Suprapubic skin (tissue), 4 donors: ENCODE measurements at places on chromosomes 1 and 21. TPM values are rescaled to one million over a fixed set of nuclear protein-coding genes. Genes with fewer than 3 reads are reported as not detected.

DNA sequence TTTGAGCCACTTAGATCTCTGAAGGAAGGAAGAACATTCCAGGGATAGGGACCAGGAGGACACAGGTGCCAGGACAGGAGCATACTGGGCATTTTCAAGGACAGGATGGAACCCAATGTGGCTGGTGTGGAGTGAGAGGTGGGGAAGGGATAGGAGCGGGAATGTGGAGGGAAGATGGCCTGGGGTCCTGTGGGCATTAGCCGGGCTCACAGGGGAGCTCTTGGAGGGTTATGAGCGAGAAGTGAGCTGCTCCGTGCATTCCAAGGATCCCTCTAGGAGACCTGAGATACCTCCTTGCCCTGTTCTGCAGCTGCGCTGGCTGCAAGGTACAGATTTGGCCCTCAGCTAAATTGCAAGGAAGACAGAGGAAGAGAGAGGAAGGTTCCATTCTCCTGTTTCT is 87.5 kb downstream of the IER5 start:
- no peak overlapping the region for H3K4me3 ChIP-seq
- H3K4me1 ChIP-seq = peaks cover 8% of the 10 kb centered on the region
- no peaks in the 10 kb centered on the region for H3K36me3 ChIP-seq
- H3K27ac ChIP-seq = no peak overlapping the region

DNA sequence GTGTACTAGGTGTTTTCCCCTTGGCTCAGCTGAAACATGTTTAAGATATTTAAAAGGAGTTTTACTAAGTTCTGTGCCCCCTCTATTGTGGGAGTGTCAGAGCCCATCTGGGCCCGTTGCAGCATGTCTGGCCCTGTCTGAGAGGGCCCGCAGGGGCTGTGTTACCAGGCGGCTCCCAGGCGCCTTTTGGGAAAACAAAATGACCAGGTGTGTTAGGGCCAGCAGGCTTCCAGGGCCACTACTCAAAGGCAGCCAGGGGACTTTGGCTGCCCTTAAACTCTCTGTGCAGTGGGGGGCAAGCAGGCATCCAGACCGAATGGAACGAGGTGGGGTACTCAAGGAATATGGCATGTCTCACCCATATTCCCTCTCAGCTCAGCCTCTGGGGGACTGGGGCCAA is 111.7 kb downstream of the KCNN3 start:
- peaks cover 24% of the 10 kb centered on the region for H3K27me3 ChIP-seq
- peak; percentile 32 for DNase-seq
- H3K4me3 ChIP-seq = no peak overlapping the region
- no peaks in the 10 kb centered on the region for H3K36me3 ChIP-seq
- H3K4me1 ChIP-seq = peaks cover 8% of the 10 kb centered on the region

DNA sequence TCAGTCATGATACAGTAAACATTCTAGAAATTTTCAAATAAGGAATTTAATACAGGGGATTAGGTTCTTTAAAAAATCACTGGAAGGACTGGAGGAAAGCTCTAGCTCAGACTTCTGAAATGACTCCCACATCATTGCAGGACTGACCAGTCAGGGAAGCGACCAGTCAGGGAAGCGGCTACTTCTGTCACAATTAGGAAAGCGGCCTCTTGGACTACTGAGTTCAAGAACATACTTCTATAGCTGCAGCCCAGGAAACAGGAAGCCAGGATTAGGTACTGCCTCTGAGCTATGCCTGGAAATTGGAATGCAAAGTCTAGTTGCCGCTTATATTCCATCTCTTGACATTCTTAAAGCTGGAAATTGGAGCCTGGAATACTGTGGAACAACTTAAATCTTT is 45.5 kb downstream of the USP25 start:
- no peak for DNase-seq
- H3K27me3 ChIP-seq = no peaks in the 10 kb centered on the region

DNA sequence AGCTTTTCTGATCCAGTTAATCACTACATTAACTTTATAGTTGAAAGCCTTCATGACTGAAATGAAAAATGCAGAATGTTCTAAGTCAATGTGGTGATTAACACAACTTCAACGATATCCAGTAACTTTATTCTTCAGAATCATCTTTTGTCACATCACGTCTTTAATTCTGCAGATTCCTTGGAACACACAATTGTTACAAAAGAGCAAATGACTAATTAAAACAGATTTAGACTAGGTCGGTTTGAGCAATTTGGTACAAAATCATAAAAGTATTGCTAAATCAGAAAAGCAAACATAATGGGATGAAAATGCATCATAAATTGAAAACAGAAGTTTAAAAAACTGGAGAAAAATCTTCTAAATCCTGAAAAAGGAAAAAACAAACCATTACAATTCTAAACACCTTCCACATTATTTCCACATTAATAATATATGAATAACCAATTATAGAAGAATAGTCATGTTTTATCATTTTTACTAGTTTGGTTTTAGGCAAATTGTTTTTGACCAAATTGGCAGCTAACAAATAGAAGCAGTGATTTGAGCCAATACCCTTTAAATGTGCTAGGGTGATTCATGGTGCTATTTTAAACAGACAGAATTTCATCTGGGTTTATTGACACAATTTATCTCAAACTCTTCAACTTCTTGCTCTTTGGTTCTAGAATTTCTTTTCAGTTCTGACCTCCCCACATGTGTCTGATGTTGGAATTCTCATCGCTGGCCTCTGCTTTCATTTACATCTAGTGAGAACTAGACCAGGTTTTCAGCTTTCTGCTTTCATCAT is 468.1 kb upstream of the PTBP2 start:
- peaks cover 3% of the 10 kb centered on the region for H3K4me1 ChIP-seq
- H3K27me3 ChIP-seq = no peaks in the 10 kb centered on the region
- DNase-seq = no peak
- H3K4me3 ChIP-seq = no peak overlapping the region

DNA sequence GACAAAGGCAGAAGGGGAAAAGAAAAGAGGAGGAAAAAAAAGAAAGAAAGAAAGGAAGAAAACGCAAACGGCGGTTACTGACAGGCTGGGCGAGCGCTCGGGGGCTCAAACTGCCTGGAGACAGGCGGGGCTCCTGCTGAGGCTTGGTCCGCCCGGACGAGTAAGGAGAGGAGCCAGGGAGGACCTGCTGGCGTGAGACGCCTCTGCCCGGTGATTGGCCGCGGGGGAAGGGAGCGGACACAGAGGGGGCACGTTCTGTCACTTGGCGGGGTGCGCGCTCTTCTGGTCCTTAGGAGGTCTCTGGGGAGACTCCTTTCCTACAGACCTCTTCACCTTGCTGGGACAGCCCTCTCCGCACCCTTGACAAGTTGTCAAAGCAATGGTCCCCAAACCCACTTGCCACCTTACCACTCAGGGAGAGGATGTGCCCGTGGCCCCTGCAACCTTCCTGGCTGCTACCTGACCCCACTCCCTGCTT is 791 bp upstream of the PIK3R3 start:
- H3K36me3 ChIP-seq = no peaks in the 10 kb centered on the region
- peak overlapping the region; percentile 79 for H3K4me3 ChIP-seq
- H3K27me3 ChIP-seq = peaks cover 36% of the 10 kb centered on the region
- peak overlapping the region; percentile 92 for H3K27ac ChIP-seq

DNA sequence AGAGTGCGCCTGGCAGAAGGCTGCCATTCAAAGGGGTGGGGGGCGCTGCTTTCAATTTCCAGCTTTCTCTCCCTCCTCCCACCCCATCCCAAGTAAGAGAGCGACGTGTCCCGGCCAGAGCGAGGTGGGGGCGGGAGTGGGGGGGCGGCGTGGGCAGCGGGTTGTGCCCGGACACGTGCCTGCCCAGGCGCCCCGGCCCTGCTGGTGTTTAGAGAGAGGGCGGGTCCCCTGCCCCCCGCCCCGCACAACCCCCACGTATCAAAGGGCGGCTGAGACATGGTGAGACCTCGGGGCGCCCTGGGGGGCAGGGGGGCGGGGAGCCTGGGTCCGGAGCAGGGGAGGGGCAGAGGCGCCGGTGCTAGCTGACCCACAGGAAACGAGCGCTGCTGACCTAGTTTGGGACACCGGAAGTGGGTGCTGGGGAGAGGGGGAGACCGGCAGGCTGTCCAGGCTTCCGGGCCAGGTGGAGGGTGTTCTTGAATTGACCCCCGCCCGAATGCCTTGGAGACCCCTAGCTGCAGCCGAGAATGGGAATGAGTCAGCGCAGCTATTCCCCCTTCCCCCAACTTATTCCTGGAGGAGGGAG is 1.3 kb downstream of the ZBTB7B start:
- no peak for DNase-seq
- H3K4me3 ChIP-seq = peak overlapping the region; percentile 97
- no peaks in the 10 kb centered on the region for H3K27me3 ChIP-seq
- H3K36me3 ChIP-seq = no peaks in the 10 kb centered on the region
- H3K27ac ChIP-seq = peak overlapping the region; percentile 96

DNA sequence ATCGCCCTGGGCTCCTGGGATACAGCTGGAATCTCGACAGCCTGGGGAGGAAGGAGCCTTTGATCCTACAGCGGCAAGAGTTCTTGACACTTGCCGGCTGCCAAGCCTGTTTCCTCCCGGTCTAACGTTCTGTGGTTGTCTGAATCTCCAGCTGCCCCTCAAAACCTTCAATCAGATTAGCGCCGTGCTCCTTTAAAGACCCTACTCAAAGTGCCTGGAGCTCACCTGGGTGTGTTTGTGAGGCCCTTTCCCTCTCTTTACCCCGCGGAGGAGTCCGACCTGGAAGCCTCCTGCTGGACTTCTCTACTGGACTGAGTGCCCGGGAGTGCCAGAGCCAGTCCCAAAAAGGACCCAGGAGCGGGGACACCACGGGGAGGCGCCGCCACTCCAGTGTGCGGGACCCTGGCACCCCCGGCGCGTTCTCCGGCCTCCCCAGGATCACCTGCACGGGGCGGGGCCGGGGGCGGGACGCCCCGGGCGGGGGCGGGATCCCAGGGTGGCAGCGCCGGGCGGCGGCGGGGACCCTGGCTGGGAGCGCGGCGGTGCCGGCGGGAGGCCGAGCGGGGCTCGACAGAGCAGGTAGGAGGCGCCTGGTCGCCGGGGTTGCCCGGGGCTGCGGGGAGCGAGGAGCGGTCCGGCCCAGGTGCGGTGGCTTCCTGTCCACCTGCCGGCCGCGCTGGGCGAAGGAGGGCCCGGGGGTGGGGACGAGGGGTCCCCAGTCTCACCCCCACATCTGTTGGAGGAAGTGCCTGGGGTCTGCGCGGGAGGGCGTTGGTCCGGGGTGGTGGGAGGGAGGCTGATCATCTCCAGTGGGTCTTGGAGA is at the start of gene NCMAP:
NCMAP (plus strand) TSS at position 497 of the 823 bp plus-strand sequence. CDS start 39,344 bp downstream, outside the sequence.
- no peaks in the 10 kb centered on the region for H3K36me3 ChIP-seq
- peaks cover 12% of the 10 kb centered on the region for H3K4me1 ChIP-seq
- H3K27ac ChIP-seq = no peak within 1 kb of the TSS
- H3K4me3 ChIP-seq = peak within 1 kb of the TSS; percentile 47

Gene RIPK4
- total RNA-seq = 49.4 TPM

Gene C21orf58
- total RNA-seq = 9.7 TPM

Gene CLIC6
- 2.5 TPM for total RNA-seq

Gene RGS4
- not detected for total RNA-seq

Gene HES5
- 2.6 TPM for total RNA-seq
